ENCODE measurements at places on chromosomes 7 and 10.

DNA sequence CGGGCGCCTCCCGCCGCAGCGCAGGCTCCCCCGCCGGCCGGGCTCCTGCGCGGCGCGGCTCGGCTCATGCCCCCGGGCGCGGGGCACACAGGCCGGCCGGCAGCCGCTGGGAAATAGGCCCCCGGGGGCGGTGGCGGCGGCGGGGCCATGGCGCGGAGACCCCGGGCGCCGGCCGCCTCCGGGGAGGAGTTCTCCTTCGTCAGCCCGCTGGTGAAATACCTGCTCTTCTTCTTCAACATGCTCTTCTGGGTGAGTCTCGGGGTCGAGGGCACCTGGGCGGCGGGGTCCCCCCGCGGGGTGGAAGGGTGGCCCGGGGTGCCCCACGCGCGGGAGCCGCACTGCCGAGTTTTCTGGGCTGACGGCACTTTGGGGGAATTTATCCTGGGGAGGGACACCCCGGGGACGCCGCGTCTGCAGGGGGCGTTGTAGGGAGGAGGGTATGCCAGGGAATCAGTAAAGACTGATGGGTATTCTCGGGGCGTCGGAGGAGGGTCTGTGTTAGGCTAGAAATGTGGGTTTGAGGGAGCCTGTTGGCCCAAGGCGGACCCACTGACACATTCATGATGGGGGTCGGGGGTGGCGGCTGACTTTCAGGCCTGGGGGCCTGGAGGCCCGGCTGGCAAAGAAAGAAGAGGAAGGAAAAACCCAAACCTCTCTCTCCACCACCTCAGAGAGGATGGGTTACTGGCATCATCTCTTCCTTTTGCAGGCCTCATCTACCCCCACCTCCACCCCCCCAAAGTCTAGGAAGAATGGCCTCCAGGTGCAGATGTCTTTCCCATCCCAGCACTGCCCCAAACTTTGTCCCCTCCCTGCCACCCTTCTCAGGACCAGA lies 544 bp downstream of the TSPAN33 start:
- DNase-seq: no peak

DNA sequence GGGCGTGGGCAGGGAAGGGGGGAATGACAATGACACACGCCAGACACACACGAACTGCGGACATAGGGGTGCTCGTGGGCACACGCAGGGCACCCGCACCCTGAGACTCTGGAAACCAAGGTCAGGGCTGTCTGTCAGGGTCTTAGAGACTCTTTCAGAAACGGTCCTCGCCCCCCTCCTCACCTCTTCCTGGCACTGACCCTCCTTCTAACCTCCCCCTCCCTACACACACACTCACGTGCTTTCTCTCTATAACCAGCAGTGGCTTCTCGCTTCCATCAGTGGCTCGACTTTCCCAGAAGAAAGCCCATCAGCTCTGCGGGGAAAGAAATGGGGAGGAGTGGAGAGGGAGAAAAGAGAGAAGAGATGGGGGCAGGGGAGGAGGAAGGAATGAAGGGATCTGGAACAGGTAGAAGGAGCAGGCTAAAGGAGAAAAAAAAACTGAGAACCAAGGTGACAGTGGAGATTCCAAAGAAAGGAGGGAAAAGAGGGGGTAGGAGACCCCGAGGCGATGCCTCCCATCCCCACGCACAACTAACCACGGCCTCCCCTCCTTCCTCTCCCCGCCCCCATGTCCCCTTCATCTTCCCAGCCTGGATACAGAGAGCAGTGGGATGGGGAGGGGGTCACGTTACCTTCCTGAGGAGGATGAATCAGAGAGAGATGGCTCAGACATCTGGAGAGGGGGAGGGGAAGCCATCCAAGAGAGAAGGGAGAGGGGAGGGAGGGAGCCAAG lies 1.7 kb upstream of the VGF start:
- DNase-seq: no peak

DNA sequence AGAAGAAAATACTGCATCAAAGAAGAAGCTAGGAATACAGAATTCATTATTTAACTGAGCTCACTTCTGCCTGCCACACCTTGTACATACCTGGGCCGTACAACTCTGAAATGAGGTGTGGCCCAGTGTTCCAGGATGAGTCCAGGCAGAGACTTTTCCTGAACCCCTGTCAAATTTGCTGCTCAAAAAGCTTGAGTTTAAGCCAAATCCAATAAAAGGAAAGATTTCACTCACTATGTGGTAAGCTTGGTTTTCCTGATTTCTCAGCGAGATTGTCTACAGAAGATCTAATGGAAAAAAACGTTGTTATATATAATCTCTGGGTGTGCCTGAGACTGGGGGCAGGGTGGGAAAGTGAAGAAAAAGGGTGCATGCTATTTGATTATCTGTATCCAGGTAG lies 72.1 kb upstream of the EGFR start:
- no peak for DNase-seq

DNA sequence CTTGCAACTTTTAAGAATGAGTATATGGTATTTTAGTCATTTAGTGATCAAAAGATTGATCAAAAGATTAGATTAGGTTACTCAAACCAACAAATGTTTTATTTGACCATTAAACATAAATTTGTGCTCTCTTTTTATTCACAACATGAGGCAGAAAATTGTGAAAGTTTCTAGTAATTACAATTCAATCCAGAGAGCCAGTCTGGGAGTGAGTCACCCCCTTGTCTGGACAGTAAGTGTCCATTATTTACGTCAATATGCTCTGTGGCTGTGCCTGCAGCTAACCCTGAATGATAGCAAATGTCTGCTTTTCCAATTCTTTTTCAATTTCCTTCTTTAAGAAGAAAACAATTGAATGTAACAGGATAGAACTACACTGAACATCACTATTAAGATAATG lies 27.9 kb downstream of the GNG11 start:
- DNase-seq: no peak

DNA sequence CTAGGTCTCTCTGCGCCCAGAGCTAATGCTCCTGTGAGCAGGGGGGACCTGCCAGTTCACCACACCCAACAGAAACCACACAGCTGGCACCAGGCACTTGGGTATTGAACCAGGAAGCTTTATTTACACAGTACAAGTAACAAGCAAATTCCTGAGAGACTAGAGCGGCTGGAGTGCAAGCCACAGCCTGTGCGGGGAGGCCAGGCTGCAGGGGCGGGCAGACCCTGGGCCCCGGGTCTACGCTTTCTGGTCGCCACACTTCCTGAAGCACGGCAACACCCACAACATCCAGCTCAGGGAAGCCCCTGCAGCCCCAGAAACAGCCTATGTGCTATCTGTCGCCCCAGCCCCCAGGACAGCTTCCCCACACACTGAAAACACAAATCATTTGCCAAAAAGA lies 125.0 kb downstream of the FAM53B start:
- no peak for DNase-seq

- DNase-seq: no peak
These were observed 55.5 kb downstream of the KLF6 start for GRCh38 chr10:3729397-3729976.

- no peak for DNase-seq
These were observed 66.3 kb upstream of the SH2B2 start for GRCh38 chr7:102220229-102220850.

DNA sequence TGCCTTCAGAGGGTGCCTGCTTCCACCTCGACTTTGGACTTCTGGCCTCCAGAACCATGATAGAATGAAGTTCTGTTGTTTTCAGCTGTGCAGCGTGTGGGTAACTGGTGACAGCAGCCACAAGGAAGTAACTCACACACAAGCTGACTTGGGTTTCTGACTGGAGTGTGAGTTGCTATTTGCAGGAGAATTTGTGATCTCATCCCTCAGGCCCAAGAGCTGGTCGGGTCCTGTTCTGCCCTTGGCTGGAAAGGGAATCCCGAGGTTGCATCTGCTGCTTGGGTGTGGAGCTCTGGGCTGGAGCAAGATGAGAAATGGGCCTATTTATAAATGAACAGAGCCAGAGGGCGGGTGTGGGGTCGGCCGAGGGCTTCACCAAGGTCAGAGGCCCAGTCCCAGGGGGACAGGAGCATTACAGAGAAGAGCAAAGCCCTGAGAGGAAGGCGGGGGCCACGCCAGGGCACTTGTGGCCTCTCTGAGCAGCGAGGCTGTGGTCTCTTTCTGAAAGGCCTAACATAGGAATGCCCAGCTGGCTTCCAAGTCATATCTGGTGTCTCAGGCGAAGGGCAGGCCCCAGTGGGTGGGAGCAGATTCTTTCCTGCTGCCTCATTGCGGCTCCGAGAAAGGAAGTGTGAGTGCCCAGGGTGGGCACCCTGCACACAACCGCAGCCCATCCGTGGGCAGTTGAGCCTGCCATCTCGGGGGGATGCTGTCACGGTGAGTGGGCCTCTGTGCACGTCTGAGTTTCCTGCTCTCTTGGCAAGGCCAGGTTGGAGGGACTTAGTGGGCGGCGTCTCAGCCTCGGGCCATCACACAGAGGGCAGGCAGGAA lies 26.5 kb upstream of the C10orf71 start:
- no peak for DNase-seq

DNA sequence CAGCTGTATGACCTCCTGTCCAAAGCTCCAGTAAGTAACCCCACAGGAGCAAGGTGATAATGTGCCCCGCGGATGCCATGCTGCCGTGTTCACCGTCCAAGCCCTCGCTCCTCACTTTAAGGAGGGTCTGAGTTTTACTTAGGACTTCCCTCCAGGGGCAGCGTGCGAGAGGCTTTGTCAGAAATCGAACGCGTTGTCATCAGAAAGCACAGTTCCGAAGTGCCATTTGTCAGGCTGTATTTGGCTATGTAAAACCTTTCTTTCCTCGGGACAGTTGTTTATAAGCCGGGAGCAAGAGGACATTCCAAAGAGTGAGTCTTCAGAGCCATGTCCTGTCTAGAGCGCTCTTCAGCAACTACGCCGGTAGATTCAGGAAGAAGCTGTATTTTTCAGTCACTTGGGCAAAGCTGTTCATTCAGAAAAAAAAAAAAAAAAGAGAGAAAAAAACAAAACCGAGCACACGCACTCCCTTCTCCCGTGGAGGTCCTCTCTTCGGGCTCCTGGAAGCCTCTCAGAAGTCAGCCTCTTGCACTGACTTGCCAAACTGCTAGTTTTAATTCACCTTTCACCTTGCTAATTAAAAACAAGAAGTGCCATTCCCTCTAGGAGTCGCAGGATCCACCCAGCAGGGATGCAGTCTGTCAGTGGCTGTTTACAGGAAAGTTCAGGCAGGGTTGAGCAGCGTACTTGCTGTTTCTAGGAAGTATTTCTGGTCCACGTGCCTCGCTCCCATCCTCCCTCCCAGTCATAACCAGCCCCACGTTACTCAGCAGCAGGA lies at the start of gene SEMA3E:
TSS of gene SEMA3E (minus strand) at position 676 of the 778 bp plus-strand sequence.
- no peak for DNase-seq

Measured in left renal cortex interstitium (tissue), 4 donors.